Kidney tubule cell (primary cell): ENCODE measurements at places on chromosomes 16 and 17.

DNA sequence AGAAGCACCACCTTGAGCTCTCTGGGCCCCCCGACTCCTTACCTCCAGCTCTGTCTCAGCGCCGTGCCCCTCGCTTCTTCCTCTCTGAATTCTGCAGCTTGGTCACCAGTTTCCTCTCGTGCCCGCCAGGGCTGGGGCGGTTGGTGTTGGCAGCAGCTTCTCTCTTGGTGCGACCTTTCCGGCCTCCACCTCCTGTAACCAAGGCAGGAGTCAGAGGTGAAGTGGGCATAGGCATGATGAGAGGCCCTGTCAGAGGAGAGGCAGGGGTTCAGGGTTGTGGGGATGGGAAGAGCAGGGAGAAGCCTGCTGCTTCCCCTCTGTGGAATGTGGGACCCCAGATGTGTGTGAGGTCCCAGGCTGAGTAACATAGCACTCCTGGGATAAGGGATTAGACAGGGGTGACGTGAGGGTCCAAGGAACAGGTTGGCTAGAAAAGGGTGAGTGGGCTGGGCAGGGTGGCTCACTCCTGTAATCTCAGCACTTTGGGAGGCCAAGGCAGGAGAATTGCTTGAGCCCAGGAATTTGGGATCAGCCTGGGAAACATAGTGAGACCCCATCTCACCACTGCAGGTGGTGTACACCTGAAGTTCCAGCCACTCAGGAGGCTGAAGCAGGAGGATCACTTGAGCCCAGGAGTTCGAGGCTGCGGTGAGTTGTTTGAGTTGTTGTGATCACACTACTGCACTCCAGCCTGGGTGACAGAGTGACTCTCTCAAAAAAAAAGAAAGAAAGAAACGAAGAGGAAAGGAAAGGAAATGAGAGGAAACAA lies 626 bp downstream of the NUPR1 start:
- DNase-seq: no peak

DNA sequence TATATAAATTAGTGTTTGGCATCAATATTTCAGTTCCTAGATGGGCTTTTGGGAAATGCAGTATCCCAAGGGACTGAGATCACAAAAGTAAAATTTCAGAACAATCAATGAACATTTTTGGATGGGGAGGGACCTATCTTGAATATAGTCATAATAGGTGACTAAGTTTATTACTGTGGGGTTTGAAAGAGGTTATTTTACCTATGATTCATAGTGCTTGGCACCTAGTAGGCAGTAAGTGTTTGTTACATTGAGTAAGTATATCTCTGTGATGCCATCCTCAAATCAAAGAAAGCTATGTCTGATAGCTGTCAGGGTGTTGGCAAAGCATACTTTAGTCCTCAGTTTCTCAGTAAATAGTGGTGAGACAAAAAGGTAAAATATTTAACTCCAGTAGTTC lies 36.9 kb downstream of the ZNF207 start:
- DNase-seq: peak; percentile 60

GRCh38 chr17:67841992-67842391 lies 16.7 kb downstream of the BPTF start:
- no peak for DNase-seq

DNA sequence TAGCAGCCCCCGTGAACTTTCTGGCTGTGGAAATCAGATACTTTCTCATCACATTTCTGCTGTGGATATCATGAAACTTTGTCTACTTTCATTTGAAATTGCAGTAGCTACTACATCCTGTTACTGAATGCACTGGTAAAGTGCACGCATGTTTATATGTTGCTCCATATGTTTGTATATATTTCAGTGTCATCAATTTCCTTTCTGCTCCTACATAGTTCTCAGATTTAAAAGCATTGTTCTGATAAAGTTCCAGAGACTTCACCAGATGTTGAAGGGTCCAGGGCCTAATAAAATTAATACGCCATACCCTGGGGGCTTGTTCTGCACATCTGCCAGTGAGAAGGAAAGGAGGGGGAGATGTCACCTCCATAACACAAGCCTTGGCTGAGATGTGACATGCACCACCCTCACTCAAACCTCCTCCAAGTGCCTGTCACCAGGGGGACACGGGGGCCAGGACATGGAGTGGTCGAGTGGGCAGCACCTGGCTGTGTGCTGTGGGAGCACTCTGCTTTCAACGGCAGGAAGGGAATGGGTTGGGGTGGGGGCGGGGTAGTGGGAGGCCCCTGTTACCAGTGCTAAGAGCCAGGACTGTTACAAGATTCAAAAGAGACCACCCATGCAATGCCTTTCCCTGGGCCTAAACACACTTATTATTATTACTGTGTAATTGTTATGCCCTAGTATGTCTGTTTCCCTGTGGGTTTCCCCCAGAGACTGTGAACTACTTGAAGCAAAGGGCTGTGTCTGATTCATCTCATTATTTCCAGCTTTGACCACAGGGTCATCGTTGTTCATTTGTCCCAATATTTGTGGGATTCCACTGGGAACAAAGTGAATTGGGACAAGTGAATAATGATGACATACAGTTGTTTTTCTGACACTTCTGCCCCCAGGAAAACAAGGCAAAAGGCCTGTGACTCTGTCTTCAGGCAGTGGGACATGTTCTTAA lies 193.4 kb downstream of the FOXL1 start:
- peak; percentile 68 for DNase-seq
